CD4-positive, alpha-beta T cell treated with Interleukin-17A for 4 hours (primary cell): ENCODE measurements at places on chromosomes 2 and 18.

DNA sequence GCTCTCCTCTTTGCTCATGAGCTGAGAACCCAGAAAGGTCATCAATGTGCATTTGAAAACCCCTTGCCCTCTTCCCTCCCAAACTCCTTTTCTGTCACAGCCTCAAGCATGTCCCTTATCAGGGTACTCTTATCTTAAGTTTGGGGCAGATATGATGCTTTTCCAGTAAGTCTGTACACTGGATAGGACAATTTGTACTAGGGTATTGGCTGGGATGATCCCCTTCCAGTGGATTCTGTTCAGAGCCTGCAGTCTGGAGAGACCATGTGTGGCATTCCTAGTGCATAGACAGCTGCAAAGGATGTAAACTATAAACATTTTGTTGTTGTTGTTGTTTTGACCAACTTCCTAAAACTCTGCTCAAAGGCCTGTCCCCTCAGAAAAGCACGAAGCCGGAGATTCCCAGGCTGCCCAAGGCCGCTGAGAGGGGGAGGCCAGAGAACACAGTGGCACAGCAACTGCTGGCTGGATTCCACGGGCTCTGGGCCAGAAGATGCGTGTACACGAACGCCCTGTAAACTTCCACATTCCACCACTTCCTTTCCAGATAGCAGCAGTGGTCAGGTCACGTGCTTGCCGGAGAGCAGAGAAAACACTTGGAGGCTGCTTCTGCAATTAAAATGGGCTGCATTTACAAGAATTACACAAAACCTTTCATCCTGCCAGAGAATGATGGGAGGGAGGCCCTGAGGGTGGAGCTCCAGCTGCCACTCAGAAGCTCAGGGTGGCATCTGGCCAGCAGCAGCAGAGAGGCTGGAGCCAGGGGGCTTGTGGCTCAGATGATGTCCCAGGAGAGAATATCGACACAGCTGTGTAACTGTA lies 42.1 kb downstream of the BMP10 start:
- peak; percentile 79 for DNase-seq

- no peak for DNase-seq
Observed at GRCh38 chr18:59628995-59629394, 68.2 kb downstream of the CCBE1 start.

GRCh38 chr18:32308493-32309120 lies 118.8 kb downstream of the MEP1B start:
- DNase-seq = no peak

DNA sequence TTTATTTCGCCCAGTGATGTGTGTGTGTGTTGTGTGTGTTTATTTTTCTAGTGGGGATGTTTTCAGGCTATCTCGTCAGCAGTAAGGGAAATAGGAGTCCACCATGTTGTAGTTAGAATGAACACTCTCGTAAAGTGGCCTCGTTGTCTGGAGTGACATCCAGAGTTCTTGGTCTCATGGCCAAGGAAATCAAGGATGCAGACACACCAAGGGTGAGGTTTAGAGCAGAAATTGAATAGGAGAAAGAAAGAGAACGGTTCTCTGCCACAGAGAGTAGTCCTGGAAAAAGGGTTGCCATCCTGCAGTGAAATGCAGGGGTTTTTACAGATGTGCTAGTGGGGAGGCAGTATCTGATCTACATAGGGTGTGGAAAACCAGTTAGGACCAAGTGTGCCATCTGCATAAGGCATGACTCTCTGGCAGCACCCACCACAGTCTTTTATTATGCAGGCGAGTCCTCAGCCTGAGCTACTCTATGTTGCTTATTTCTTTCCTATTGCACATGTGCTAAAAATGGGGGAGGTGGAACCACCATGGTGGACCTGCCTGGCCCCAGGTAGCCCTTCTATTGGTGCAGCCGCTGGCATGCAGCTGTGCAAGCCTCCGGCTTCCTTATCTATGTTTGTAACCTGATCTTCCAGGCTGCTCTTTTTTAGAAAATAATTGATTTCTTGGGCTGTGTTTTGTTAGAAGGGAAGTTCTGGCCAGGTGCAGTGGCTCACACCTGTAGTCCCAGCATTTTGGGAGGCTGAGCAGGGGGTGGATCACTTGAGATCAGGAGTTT lies 23.2 kb downstream of the RALB start:
- DNase-seq = no peak

- no peak for DNase-seq
Observed at GRCh38 chr2:221778025-221778424, 205.9 kb upstream of the EPHA4 start.

DNA sequence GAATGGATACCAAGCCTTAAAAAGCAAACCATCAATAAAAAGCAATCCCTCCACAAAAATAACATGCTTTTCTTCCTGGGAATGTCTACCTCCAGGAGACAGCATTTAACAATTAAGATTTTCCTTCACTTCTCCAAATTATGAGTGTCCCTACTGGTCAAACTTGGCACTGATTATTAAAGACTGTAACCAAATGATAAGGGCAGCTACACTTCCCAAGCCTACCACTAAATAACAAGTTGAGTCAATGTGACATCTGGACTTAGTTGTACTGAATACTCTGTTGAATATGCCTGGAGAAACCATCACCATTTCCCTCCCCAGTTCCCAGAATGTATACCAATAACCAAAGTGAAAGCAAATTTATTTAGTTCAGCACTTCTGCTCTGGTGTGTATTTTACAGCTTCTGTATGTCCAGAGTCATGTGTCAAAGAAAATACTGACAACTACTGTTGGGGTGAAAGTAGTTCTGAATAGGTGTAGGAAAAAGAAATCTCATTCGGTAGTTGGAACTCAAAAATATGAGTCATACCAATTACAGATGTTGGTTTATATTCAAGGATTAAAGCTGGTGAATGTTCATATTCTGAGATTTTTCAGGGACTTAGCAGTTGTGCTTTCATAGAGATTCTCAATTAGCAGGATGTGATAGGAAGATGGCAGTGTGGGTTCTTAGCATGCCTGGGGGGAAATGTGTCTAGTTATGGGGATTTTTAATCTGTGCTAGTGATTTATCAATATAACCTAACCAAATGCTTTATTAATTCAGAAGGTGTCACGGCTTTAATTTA lies 1291.6 kb upstream of the GYPC start:
- no peak for DNase-seq

- no peak for DNase-seq
Observed at GRCh38 chr18:47755102-47755456, 175.4 kb downstream of the SMAD2 start.

GRCh38 chr2:118222672-118223421 lies 134.6 kb downstream of the INSIG2 start:
- DNase-seq = no peak

- no peak for DNase-seq
Observed at GRCh38 chr2:3535794-3536681, 16.7 kb upstream of the ADI1 start.

- DNase-seq = no peak
Observed at GRCh38 chr18:64674694-64675093, 525.8 kb upstream of the LINC00305 start.

DNA sequence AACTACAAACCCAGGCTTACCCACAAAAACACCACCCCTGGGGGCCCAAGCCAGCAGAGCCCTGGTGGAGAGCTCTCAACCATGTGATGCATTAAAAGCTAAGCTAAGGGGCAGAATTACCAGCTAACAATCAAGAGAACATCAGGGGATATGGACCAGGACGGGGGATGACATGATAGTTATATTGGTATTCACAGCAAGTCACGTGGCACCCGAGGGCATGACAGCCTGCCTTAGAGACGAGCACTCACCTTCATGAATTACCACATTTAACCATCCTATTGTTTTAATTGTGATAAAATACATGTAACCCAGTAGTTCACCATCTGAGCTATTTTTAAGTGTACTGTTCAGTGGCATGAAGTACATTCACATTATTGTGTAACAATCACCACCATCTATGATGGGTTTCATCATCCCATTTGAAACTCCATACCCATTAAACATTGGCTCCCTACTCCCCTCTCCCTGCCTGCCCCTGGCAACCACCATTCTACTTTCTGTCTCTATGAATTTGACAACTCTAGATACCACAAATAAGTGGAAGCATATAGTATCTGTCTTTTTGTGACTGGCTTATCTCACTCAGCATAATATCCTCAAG lies 245.6 kb downstream of the ANAPC1 start:
- no peak for DNase-seq

DNA sequence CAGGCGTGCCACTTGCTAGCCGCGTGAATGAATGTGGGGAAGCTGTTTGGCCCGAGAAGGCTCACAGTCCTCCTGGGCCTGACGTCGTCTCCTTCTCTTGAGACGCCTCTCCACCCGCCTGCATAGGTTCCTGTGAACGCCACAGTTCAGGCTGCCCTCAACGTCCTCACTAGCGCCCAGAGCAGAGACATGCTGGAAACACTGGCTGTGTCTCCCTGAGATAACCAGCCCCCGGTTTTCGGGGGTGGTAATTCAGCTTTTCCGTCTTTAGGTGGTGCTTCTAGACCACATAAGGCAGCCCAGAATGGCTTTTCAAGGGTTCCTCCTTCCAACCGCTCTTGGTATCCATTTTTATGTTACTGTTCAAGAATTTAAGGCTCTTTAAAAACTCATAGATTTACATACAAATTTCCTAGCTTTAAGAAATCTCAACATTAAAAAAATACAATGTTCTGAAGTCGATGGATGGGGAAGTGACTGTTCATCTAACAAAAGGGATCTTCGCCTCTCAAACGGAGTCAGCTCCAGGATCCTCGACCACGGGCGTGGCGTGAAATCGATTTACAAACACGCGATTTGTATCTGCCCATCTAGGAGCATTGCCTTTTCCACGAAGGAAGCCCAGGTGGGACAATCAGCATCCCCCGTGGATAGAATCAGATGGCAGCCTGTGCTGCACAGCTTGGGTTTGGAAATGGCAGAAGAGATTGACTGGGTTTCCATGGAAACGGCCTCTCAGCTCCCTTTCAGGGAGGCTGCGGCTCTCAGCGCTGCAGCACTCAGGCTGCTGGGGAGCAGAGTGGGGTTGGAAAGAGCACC lies 110.6 kb upstream of the PXDN start:
- no peak for DNase-seq

DNA sequence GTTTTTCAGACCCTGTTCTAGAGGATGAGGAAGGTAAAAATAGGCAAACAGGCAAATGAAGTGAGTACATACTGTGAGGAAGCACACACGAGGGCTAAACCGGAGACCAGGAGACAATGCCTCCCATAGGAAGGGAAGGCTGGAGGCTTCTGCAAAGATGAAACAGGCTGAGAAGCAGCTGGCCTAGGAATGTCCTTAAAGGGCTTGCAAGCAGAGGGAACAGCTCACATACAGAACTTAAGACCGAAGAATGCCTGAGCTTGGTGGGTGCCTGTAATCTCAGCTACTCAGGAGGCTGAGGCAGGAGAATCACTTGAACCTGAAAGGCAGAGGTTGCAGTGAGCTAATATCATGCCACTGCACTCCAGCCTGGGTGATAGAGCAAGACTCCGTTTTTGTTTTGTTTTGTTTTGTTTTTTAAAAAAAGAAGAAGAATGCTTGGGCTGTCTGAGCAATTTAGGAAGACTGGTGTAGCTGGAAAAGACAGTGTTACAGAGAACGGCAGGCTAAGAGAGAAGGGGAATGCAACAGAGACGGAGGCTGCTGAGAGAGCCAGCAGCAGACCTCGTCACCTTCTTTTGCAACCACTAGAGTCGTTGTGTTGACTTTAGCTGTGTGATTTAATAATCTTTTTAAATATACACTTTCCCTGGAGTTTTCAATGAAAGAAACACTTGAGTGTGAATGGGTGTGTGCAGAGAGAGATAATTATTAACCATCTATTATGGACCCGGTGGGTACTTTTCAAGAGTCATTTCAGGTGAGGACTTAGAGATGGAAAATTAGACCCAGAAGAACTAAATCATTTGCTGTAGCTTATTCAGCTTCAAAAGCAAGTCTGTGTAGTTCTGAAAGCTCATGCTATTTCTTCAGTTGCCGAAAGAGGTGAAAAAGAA lies 232.8 kb downstream of the GALR1 start:
- DNase-seq = no peak

- DNase-seq = no peak
Observed at GRCh38 chr18:79460481-79461300, 65.0 kb downstream of the NFATC1 start.

DNA sequence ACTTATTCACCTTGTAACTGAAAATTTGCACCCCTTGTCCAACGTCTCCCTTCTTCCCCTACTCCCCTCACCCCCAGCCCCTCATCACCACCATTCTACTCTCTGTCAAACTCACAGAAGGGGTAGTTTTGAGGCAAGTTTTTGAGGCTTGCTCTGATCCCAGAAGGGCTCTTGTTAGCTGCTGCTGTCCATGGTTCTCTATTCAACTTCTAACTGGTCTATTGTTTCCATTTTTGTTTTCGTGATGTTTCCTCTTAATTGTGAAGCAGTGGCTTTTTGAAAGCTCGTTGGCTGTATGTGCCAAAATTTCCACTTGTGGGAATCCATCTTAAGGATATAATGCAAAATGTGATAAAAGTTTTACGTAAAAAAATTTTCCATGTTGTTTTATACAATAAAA lies 92.5 kb upstream of the CRACDL start:
- DNase-seq = no peak

GRCh38 chr2:63438181-63438580 lies 150.1 kb downstream of the WDPCP start:
- no peak for DNase-seq

GRCh38 chr18:74392323-74392722 lies 64.8 kb downstream of the DIPK1C start:
- no peak for DNase-seq

DNA sequence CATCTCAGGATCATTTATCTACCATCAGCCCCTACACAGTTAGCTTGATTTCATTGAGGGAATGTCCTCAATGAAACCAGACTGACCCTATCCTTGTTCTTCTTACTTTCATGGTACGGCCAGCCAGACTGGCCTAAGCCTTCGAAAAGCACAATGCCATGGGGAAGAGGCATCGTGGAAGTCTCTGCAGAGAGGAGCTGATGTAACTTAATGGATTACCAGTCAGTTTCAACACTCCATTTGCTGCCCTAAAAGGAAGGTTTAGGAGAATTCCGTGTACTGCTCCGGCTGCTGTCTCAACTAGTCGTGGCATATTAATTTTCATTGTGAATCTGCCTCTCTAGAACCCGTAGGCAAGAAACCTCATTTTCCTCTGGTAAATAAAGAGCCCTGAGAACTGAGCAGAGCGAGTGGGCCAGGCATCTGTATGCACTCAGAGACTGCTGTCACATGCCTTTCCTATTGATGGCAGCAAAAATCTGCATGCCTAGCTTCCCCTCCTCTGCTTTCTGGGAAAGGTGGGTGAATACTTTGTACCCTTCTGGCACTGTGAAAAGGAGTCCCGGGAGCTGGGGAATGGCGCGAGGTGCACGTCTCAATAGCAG lies 184.9 kb downstream of the KLHL29 start:
- no peak for DNase-seq

DNA sequence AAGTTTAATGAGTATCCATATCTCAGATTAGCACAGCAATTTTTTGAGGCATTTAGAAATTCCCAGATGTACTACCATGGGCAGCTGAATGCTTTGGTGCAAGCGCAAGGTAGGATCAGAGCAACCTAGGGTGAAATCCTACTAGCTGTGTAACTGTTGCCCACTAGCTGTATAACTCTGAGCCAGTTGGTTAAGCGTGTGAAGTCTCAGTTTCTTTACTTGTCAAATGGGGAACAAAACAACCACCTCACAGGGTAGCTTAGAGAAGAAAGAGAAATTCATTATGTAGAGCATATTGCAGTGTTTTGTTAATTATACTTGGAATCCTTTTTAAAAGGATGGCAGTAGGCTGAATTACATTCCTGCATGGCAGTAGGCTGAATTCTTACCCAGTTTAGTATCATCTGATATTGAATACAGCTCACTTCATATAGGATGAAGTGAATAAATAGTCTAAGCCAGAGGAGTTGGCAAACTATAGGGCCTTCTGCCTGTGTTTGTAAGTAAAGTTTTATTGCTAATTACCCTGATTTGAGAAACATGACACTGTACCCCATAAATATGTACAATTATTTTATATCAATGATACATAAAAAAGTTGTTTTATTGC lies 180.7 kb downstream of the PLCL1 start:
- DNase-seq = no peak

- DNase-seq = no peak
Observed at GRCh38 chr2:158655628-158656027, 139.5 kb upstream of the DAPL1 start.
